Activated naive CD4-positive, alpha-beta T cell treated with Interleukin-2 at 50 U/mL for 16 hours (primary cell): ENCODE measurements at places on chromosomes 16 and 17.

DNA sequence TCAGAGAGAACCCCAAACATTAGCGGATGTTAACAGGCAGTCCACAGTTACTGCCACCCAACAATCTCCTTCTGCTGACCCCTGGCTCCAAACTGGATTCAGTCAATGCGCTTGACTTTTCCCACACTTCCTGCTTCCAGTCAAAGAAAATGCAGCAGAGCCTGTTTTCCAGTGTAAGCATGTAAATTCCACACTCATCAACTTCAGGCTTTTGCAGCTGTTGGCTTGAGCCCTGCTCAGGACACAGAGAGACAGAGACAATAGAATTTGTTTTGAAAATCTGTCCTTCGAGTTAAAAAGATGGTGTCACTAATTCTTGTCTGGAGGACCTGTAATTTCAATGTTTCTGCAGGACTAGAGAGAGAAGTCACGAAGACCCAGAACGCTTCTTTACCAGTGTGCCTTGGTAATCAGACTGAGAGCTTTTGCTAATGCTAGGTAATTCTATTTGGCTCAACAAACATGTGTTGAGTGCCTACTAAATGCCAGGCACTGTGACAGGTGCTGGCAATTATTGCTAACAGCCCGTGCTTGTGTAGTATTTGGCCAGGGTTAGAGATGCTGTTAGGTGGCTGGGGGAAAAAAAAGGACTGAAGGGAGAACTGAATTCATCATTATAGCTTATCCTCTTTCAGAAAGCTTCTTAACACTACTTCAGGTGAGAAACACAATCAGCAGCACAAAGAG is 32.5 kb downstream of the HOXB1 start:
- DNase-seq, result no peak

DNA sequence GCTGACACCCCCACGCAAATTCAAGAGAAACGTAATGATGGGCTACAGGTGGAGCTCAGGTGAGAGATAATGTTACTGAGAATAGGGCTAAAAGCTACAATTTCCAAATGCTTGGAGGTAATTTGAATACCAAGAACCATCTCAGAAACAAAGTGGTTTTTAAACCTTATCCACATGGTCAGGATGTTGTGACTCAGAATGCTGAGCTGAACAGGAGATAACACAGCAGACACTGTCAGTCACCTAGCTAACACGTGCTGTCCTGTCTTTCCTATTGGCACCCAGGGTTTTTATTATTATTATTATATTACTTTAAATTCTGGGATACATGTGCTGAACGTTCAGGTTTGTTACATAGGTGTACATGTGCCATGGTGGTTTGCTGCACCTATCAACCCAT is 233.0 kb upstream of the MAF start:
- DNase-seq, result no peak

DNA sequence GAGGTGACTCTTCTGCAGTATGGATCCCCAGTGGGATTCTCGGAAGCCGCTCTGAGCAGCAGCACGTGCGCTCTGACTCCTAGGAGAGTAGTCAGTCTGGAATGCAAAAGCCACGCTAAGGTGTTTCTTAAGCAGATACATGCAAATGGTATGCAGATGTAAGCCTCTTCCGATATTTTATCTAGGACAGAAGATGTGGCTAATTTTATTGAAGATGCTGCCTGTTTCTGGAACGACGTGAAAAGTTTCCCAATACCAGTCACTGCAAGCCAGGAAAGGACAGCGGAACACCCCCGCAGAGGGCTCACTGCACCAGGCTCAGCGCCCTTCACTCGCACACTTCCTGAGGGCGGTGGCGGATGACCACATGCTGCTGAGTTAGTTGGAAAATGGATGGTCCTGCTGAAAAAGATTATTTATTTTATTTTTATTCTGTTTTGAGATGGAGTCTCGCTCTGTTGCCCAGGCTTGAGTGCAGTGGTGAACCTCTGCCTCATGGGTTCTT is 10.1 kb downstream of the FADS6 start:
- DNase-seq, result no peak

DNA sequence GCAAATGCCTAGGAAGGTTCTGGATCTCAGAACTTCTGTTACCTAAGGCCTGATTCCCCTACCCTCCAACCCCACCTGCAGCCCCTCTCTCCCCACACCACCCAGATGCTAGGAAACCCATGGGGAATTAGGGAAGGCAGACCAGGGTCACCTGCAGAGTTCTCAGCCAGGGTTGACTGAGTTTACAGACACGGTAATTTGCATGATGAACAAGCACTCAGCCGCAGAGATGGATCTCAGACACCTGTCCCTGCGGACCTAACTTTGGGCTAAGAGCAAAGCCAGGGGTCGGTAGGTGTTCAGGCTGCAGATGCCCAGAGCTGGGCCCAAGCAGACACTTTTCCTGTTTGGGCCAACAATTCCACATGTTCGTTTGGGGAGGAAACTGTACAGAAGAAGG is 2.9 kb downstream of the ABI3 start:
- DNase-seq, result no peak

GRCh38 chr17:32516940-32517701 is 30.3 kb downstream of the CDK5R1 start:
- DNase-seq, result no peak
